ENCODE measurements at places on chromosomes 3 and 15. TPM values are rescaled to one million over a fixed set of nuclear protein-coding genes. Genes with fewer than 3 reads are reported as not detected.

Gene C3orf22
- polyA plus RNA-seq = not detected

Gene SLCO2A1
- 17.3 TPM for polyA plus RNA-seq

Gene TFRC
- polyA plus RNA-seq = 60.7 TPM

Gene CTNNB1
- polyA plus RNA-seq = 466 TPM

- DNase-seq = no peak
Measured at GRCh38 chr3:113261063-113261625, 49.8 kb downstream of the BOC start.

DNA sequence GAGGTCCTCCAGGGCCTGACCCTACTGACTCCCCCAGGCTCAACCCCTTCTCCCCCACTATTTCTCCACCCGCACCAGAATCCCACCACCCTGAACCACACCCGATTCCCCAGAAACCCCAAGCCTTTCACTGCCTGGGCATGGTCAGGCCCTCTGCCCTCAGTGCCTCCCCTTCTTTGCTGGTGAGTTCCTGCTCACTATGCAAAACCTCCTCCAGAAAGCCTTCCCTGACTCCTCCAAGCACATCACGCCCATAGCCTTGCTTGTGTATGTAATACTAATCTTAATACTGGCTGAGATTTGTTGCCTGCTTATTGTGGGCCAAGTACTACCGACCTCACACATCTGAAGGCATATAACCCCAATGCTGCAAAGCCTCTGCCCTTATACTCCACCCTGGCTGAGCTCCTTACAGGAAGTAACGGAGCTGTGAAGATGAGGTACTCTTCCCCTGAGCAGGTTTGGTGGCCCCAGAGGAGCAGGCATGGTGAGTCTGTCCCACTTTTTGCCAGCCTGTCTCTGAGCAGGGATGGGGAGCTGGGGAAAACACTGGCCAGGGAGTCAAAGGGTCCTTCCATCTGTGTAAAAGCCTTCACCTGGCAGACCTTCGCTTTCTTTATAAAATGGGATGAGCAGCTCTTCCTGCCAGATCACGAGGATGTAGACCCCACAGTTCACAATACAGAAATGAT lies 9.5 kb downstream of the RAB6B start:
- DNase-seq = no peak

DNA sequence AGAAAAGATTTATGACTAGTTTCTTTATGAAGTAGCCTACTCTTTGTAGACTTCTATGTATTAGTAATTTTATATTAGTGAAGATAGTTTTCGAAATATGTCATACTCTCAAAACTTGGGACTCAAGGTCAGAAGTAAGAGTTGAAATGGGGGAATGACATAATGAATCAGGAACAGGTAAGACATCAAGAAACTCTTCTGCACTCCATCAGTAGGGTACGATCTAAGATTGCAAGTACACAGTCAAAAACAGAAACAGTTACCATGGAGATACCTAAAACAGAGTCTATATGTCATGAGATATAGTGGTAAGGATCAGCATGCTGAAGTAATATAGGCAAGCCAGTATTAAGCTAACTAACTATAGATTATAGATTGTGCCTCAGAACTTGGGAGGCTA lies 187.0 kb upstream of the MLF1 start:
- no peak for DNase-seq

- DNase-seq = no peak
Measured at GRCh38 chr3:128496019-128496601, 3.1 kb upstream of the GATA2 start.

DNA sequence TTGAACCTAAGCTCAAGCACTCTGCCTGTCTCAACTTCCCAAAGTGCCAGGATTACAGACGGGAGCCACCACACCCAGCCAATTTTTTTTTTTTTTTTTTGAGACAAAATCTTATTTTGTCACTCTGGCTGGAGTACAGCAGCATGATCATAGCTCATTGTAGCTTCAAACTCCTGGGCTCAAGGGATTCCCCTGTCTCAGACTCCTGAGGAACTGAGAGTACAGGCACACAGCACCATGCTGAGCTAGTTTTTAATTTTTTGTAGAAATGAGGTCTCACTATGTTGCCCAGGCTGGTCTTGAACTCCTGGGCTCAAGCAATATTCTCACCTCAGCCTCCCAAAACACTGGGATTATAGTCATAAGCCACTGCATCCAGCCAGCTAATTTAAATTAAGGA lies 36.8 kb upstream of the SUCLG2 start:
- no peak for DNase-seq

DNA sequence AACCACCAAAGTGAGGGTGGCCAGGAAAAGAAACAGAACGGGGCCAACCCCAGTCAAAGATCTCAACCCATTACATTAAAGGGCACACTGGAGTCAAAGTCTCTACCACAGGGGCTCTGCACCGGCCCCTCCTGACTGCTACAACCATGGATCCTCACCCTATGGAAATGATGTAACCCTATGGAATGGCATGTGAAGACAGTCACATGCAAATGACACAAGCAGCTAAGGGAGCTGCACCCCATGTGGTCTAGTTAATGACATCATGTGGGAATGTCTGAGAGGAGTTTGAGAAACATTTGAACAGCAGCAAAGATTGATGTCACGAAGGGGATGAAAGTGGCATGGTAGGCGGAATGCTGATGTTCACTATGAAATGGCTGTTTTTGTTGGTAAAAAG lies 298.2 kb upstream of the SLCO3A1 start:
- no peak for DNase-seq

DNA sequence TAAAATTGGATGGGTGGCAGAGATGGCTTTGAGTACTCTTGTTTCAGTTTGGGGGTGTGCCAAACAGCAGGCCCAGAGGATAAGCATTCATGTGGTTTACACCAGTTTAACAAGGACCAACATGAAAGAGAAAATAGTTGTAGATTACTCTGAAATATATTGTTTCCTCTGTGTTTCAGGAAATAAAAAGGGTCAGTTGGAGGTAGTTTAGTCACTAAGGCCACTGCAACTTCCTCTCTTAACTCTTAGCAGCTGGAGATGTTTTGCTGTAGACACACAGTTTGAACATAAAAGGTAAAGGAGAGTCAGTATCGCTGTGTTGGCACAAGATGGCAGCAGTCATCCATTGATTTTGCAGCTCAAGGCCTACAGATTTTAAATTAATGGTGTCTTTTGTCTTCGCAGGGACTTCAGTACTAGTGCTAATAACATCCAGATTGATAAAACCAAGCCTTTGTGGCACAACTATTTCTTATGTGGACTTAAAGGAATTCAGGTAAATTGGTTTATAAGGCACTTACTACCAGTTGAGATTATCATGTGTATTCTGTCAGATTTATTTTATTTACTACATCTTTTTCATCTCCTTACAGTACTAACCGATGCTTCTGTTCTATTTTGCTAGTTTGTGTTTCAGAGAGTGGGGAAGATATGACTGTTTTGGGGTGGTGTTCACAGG lies 65.5 kb downstream of the GALK2 start:
- peak; percentile 75 for DNase-seq

Measured in left renal cortex interstitium (tissue), 4 donors.